ENCODE measurements at places on chromosomes 11 and 22.

- no peak for DNase-seq
Measured at GRCh38 chr11:115691030-115691429, 186.8 kb upstream of the CADM1 start.

- no peak for DNase-seq
Measured at GRCh38 chr22:35335936-35336781, 36.5 kb downstream of the TOM1 start.

DNA sequence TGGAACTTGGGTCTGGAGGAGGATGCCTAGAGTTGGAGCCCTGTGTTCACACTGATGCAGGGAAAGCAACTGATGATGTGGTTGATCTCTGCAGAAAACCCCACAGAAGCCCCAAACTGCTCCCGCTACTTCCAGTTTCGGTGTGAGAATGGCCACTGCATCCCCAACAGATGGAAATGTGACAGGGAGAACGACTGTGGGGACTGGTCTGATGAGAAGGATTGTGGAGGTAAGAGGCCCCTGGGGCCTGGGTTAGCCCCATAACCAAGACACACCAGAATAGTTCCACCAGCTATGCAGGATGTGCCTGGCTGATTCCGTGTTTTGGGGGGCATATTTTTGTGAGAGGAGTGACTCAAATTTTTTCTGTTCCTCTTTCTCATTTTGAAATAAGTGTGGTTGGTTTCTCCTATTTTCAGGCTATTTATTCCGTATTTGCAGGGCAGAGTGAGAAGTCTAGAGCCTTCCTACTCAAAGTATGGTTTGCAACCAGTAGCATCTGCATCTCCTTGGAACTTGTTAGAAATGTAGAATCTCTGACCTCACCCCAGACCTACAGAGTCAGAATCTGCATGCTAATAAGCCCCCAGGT lies 137.3 kb upstream of the SORL1-AS1 start:
- peak; percentile 33 for DNase-seq

- no peak for DNase-seq
Measured at GRCh38 chr11:128254941-128255340, 332.4 kb downstream of the ETS1 start.

GRCh38 chr11:19955660-19956059 lies 204.6 kb downstream of the DBX1 start:
- no peak for DNase-seq

DNA sequence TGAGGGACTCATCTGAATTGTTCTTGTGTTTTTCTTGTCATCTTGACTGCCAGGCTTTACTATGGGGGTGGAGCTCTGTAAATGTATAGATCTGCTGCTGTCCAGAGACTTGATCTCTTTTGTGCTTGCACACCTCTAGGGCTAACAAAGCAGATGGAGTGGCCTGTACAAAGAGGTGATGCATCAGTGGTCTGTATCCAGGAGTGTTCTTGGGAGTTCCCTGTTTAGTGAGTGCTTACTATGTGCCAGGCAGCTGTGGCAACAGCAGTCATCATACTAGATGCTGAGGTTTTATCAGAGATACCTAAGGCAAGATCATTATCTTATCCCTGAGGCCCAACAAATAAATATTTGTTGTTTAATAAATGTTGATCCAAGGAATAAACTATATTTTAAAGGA lies 33.4 kb downstream of the STIM1 start:
- DNase-seq: no peak

DNA sequence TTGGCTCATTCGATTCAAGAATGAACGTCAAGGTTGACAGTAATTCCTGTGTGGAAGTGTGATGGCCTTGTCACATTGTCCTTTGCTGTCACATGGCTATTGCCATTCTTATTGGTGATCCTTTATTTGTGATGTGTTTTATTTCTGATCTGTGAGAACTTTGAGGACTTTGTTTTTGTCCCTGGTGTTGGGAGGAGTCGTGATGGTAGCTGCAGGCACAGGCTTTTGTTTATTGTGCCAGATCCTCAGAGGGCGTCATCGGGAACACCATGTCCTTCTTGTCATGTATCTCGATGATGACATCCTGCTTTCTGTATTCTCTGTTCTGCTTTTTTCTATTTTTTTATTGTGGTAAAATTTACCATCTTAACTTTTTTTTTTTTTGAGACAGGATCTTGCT lies 5.6 kb downstream of the PICK1 start:
- DNase-seq: no peak

DNA sequence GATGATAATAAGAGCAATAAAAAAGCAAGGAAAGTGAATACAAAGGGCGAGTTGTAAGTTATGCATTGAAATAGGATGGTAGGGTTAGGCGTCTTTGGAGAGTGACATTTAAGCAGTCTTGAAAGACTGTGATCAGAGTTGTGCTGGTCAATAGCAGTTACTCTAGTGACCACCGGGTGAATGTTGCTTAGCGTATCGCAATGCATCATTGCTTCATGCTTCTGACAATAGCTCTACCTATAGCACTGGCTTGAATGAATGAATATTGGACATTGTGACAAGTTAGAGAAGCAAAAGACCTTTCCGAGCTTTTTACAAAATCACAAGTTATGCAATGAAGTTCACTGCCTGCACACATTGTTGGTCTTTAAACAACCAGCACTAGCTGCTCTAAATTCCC lies 7.7 kb upstream of the OR8B12 start:
- no peak for DNase-seq

- no peak for DNase-seq
Measured at GRCh38 chr11:114924042-114924441, 245.7 kb downstream of the NXPE2 start.

DNA sequence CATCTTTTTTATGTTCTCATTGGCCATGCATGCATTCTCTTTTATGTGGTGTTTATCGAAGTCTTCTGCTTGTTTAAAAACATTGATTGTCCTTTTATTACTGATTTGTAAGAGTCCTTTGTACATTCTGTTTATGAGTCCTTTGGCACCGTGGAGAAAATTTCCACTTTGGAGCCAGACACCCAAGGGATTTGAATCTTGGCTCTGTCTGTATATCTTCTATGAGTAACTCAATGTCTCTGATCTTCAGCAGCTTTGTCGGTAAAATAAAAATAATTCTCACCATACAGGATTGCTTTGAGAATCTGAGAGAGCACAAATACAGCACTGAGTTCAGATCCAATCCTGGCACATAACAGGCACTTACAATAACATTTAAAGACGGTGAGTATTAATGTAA lies 12.8 kb upstream of the SORL1 start:
- DNase-seq: no peak
